ENCODE measurements at places on chromosomes 6 and 20.

- DNase-seq, result no peak
Observed at GRCh38 chr6:53879608-53880007, 84.8 kb downstream of the LRRC1 start.

DNA sequence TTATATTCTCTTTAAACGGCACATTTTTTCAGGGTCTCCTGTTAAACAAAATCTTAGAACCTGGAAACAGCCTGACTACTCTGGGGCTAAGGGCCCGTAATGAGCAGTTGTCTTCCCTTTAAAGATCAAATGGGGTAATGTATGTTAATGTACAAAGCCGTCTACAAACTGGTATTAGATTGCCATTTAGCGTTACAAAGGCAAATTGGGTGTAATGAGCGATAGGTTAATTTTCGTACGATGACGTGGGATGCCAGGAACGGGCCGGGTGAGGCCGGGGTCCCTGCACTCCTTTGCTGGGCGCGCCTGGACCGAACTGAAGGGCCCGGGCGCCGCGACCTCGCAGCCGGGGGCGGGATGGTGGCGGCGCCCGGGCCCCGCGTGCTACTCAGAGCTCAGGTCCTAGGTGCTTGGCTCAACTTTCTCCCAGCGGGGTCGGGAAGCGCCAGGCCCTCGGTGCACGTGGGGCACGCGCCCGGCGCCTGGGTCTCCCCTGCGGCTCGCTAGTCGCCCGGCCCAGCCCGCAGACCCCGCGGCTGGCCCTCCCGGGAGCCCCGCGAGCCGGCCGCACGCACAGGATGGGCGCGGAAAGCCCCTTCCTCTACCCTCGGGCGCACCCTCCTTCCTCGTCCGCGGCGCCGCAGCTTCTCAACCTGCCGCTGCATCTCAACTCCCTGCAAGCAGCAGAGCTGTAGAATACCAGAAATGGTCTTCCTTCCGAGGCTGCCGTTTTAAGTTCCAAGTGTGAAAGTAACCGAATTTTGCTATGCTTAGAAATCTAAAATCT lies 5.9 kb downstream of the NKX2-4 start:
- no peak for DNase-seq

GRCh38 chr6:47252633-47253032 lies 57.1 kb downstream of the TNFRSF21 start:
- DNase-seq, result no peak

DNA sequence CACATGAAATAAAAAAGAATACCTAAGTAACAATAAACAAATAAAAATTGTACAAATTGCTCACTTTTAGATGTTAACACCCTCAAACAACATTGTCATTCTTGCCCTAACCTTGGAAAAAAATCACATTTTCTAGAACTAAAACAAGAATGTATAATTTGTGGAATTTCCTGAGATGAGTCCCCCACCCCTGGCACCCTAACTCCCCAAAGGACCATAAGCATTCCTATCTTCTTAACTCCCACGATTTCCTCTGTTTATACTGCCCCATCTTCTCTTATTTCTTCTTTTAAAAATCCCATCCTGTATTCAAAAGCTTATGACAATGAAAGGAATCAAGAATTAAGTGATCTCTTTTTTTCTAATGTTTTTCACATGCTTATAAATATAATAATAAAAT lies 70.9 kb downstream of the IBTK start:
- DNase-seq, result no peak

GRCh38 chr6:157346373-157346772 lies 23.1 kb upstream of the TMEM242 start:
- DNase-seq, result no peak

DNA sequence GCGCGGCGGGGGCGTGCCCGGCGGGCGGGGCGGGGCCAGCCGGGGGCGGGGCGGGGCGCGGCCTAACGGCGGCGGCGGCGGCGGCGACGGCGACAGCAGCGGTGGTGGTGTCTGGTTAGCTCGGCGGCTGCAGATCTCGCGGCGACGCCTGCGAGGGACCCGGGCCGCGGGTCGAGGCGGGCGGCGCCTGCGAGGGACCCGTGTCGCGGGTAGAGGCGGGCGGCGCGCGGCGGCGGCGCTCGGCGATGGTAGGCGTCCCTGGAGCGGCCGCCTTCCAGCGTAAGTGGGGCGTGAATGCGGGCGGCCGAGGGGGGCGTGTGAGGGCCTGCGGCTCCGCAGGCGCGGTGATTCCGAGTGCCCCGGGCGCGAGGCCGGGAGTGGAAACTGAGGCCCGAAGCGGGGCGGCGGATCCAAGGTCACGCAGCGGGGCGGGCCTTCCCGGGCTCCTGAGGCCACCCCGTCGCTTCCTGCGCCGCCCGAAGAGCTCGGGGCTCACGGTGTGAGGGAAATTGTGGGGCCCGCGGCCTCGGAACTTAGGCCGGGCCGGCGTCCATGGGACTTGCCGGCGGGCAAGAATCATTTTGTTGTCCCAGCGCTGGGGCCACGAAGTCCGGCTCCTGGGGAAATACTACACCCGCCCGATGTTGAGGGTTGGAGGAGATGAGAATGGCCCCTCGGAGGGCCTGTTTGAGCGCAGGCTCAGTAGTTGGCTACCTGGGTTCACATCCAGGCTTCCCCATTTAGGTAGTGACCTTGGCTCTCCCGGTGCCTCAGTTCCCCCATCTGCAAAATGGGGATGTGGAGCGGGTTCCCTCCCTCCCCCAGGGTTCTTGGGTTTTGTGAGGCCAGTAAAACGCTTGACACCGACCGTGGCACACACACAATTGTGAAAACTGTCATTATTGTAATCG lies at the start of gene CBFA2T2:
Gene CBFA2T2, plus strand, starts transcription at position 74 of the 911 bp plus-strand sequence. Its CDS starts 172 bp downstream, at position 246.
- no peak for DNase-seq
